ENCODE measurements at places on chromosomes 7 and 10.

- DNase-seq, result no peak
Observed at GRCh38 chr7:27183682-27184336, 1.2 kb downstream of the HOXA11 start.

- no peak for DNase-seq
Observed at GRCh38 chr7:150620617-150621371, 11.4 kb downstream of the GIMAP6 start.

DNA sequence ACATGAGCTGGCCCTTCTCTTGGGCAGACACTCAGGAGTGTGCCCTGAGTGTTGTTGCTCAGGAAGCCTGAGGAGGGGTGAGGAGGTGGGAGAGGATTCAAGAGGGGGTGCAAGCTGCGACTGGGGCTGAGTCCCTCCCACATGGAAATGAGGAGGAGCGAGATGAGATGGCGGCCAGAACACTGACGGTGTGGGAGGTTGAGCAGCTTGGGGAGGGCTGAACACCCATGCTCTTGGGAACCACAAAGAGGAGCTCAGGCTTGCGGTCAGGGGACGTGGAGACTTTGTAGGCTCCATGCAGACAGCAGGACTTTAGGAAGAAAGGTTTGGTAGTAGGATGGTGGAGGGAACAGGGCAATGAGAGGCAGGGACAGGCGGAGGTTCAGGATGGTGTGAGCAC is 163.2 kb upstream of the SHH start:
- DNase-seq, result no peak

- DNase-seq, result no peak
Observed at GRCh38 chr10:113282564-113282963, 270.3 kb upstream of the HABP2 start.

GRCh38 chr10:1673568-1674345 is 63.6 kb downstream of the ADARB2 start:
- DNase-seq, result no peak

GRCh38 chr10:120474956-120475355 is 17.9 kb downstream of the PLPP4 start:
- no peak for DNase-seq

DNA sequence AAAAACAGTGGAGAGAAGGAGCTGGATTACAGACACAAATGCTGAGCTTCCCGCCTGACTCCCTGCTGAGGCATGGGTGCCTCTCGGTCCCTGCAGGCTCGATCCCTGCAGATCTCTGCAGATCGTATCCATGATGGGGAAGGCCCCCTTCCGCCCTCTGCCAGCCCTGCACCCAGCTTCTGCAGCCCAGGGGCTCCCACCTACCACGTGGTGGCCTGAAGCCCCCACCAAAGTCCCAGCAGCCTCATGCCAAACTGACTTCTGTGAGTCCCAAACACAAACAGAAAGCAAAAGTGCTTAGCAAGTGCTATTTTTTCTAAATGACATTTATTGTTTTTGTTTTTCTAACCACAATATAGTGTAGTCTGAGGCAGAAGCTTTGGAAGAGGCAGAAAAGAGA is 127.1 kb upstream of the CHST15 start:
- DNase-seq, result no peak

- DNase-seq, result no peak
Observed at GRCh38 chr10:28842321-28842720, 165.0 kb downstream of the BAMBI start.

DNA sequence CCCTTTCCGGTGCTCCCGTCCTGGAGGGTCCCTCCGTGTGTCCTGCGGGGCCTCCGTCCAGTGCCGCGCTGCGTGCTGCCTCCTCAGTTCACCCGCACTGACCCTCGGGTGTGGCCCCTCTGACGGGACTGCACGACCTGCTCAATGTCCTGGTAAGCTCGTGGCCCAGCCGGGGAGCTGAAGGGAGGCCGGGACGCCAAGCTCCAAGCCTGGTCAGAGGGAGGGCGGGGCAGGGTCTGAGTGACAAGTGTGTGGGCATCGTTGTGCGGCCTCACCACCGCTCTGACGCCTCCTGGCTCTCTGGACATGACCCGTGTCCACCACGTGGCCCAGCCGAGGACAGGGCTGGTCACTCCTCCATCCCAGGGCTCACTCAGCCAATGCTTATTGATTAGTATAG is 25.9 kb downstream of the FAM20C start:
- no peak for DNase-seq

Data from CMK (cell line).